Heart right ventricle (tissue), 16 donors: ENCODE measurements at places on chromosomes 12 and 14.

DNA sequence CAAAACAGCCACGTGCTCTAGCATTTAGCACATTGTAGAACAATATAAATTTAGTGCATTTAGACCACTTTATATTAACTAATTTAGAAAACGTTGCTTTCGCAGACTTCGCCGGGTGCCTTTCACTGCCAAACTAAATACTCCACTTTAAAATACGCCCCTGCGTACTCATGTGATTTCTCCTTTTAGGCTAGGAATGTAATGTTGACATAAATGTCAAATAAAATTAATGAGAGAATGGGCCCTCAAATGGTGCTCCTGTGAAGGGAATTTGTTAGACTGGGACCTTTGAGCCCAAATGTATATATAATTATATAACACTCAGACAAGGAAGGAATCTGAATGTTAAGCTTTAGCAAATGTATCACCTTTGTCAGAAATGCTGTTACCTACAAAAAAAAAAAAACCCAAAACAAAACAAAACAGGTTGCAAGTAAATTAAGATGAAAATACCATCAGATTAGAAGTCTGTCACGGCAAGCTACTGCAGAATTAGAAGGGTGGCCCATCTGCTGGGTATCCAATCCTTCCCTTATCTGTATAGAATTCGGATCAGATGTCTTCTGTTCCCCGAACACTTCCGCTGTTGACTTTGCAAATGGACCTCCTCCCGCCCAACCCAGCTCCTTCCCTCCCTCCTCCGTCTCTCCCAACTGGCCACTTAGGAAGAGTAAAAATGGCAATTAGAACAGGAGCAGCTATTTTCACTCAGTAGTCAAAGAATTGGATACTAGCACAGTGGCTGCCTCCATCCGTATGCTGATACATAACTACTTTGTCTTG, 159.3 kb upstream of the FOXN3 start:
- H3K36me3 ChIP-seq: peaks cover 12% of the 10 kb centered on the region
- no peak for DNase-seq

- H3K27me3 ChIP-seq: peaks cover 43% of the 10 kb centered on the region
- H3K4me1 ChIP-seq: peaks cover 23% of the 10 kb centered on the region
- no peak overlapping the region for H3K4me3 ChIP-seq
- DNase-seq: no peak
Measured at GRCh38 chr14:103105580-103106150, 11.1 kb downstream of the EXOC3L4 start.

DNA sequence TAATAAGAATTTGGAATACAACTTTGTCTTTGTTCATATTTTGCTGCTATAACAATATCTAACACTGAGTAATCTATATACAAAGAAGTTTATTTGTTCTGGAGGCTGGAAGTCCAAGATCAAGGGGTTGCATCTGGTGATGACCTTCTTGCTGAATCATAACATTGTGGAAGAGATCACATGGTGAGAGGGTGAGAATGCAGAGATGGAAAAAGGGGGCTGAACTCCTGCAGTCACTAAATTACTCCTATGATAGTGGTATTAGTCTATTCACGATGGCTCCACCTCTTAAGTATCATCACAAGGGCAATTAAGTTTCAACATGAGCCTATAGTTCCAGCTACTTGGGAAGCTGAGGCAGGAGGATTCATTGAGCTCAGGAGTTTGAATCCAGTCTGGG, 4.5 kb upstream of the AKAP6 start:
- no peak overlapping the region for H3K4me3 ChIP-seq
- H3K27ac ChIP-seq: no peak overlapping the region
- H3K27me3 ChIP-seq: no peaks in the 10 kb centered on the region
- H3K4me1 ChIP-seq: no peaks in the 10 kb centered on the region
- no peaks in the 10 kb centered on the region for H3K36me3 ChIP-seq
- no peak for DNase-seq

- DNase-seq: no peak
- no peak overlapping the region for H3K4me3 ChIP-seq
- peaks cover 76% of the 10 kb centered on the region for H3K4me1 ChIP-seq
- H3K27ac ChIP-seq: peak overlapping the region; percentile 46
Measured at GRCh38 chr14:75449696-75450095, 21.9 kb downstream of the JDP2 start.

GRCh38 chr14:33359288-33359881, 420.7 kb downstream of the NPAS3 start:
- no peak overlapping the region for H3K27ac ChIP-seq
- DNase-seq: no peak
- no peaks in the 10 kb centered on the region for H3K36me3 ChIP-seq

GRCh38 chr14:66746316-66747006, 238.5 kb downstream of the GPHN start:
- no peaks in the 10 kb centered on the region for H3K36me3 ChIP-seq
- H3K4me1 ChIP-seq: no peaks in the 10 kb centered on the region
- H3K27me3 ChIP-seq: no peaks in the 10 kb centered on the region
- no peak overlapping the region for H3K27ac ChIP-seq

GRCh38 chr12:110935588-110935987, 15.2 kb upstream of the MYL2 start:
- H3K4me1 ChIP-seq: no peaks in the 10 kb centered on the region
- H3K27me3 ChIP-seq: no peaks in the 10 kb centered on the region
- H3K27ac ChIP-seq: peak overlapping the region; percentile 28

GRCh38 chr12:123389560-123390351, 5.8 kb downstream of the KMT5A start:
- peak overlapping the region; percentile 93 for H3K27ac ChIP-seq
- no peaks in the 10 kb centered on the region for H3K27me3 ChIP-seq
- peaks cover 46% of the 10 kb centered on the region for H3K36me3 ChIP-seq
- H3K4me1 ChIP-seq: peaks cover 44% of the 10 kb centered on the region
- peak; percentile 58 for DNase-seq

DNA sequence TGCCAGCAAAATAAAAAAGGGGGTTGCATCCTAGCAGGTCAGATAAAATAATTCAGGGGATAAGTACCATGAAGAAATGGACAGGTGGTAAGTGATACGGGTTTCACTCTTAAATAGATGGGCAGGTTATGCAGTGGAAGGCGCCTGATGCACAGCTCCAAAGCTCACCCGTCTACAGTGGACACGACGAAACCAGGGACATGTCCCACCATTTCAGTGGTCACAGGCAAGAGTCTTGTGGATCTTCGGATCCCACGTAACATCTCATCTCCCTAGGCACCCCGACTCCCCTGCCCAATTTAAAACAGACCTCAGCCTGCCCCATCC, 60.5 kb downstream of the DDX51 start:
- H3K27me3 ChIP-seq: no peaks in the 10 kb centered on the region
- peak overlapping the region; percentile 91 for H3K4me3 ChIP-seq
- H3K27ac ChIP-seq: peak overlapping the region; percentile 91
- DNase-seq: no peak
- H3K36me3 ChIP-seq: peaks cover 25% of the 10 kb centered on the region

- H3K36me3 ChIP-seq: no peaks in the 10 kb centered on the region
- DNase-seq: no peak
- H3K27me3 ChIP-seq: no peaks in the 10 kb centered on the region
- no peak overlapping the region for H3K4me3 ChIP-seq
Measured at GRCh38 chr12:101597164-101597563, 2.4 kb downstream of the MYBPC1 start.

- H3K4me3 ChIP-seq: peak within 1 kb of the TSS; percentile 96
- H3K27ac ChIP-seq: peak within 1 kb of the TSS; percentile 98
- no peaks in the 10 kb centered on the region for H3K36me3 ChIP-seq
- DNase-seq: peak; percentile 91
- H3K27me3 ChIP-seq: no peaks in the 10 kb centered on the region
Measured at GRCh38 chr14:70907176-70907995, at the start of gene PCNX1. Gene PCNX1, plus strand, starts transcription at chr14:70907459. Its CDS starts 392 bp downstream, at chr14:70907851.

GRCh38 chr12:111193977-111194702, 174.8 kb downstream of the PHETA1 start:
- H3K27me3 ChIP-seq: no peaks in the 10 kb centered on the region
- H3K4me3 ChIP-seq: no peak overlapping the region
- H3K27ac ChIP-seq: no peak overlapping the region
- no peaks in the 10 kb centered on the region for H3K36me3 ChIP-seq
- no peak for DNase-seq

DNA sequence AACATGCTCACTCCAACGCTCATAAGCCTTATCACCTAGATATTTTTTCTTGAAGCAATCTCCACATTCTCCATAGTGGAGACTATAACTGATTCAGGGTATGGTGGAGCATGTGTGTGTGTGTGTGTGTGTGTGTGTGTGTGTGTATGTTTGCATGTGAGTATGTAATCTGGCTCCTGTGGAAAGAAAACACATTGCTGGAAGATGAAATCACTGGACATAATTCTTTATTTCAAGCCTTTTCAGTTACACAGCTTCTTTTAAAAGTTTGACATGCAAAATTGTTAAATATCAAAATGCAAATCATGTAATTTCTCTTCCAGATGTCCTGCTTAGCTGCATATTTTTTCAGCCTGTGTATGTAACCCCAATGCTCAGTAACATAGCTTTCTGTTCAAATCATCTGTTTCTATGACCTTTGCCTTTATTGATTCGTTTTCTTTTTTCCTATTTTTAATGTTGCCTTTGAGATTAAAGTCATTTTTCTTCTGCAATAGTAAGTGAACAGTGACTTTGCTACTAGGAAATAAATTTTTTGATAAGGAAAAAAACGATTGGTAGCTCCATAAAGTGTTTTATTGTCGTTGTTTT, 80.5 kb upstream of the BTG1 start:
- no peak overlapping the region for H3K4me3 ChIP-seq
- H3K36me3 ChIP-seq: no peaks in the 10 kb centered on the region
- no peak overlapping the region for H3K27ac ChIP-seq
- no peaks in the 10 kb centered on the region for H3K27me3 ChIP-seq
- DNase-seq: no peak
- H3K4me1 ChIP-seq: peaks cover 12% of the 10 kb centered on the region

DNA sequence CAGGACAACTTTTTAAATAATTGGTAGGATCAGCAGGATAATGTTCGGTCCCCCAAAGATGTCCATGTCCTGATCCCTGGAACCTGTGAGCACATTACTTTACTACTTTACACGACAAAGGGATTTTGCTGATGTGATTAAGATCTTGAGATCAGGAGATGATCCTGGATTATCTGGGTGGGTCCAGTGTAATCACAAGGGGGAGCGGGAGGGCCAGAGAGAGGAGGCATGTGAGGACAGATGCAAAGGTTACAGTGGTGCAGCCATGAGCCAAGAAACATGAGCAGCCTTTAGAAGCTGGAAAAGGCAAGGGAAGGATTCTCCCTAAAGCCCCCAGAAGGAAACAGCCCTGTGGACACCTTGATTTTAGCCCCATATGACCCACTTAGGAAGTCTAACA, 33.1 kb downstream of the KCNK10 start:
- H3K4me1 ChIP-seq: no peaks in the 10 kb centered on the region
- no peaks in the 10 kb centered on the region for H3K36me3 ChIP-seq
- no peaks in the 10 kb centered on the region for H3K27me3 ChIP-seq
- H3K4me3 ChIP-seq: no peak overlapping the region

DNA sequence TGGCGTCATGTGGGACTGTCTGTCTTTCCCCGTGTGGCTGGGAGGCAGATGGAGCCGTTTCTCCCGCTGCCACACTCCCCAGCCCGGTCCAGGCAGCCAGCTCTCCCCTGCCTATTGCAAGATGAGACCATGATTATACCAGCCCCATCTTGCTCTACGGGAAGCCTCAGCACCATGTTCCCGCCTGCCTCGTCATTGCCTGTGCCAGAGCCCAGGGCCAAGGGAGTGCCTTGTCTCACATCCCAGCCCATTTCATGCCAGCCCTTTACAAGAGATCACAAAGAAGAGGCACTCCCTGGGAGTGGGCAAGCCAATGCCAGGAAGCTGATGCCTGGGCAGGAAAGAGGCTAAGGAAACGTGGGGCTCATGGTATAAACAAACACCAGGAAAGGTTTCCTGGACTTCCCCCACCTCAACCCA, 23.9 kb downstream of the GPR68 start:
- DNase-seq: no peak
- no peak overlapping the region for H3K4me3 ChIP-seq
- H3K36me3 ChIP-seq: peaks cover 80% of the 10 kb centered on the region
- H3K27ac ChIP-seq: no peak overlapping the region
- peaks cover 25% of the 10 kb centered on the region for H3K4me1 ChIP-seq
- H3K27me3 ChIP-seq: no peaks in the 10 kb centered on the region

GRCh38 chr14:87934185-87934584, 58.8 kb downstream of the GALC start:
- H3K4me3 ChIP-seq: no peak overlapping the region
- H3K27me3 ChIP-seq: no peaks in the 10 kb centered on the region
- H3K4me1 ChIP-seq: no peaks in the 10 kb centered on the region
- DNase-seq: no peak
- H3K36me3 ChIP-seq: peaks cover 55% of the 10 kb centered on the region

DNA sequence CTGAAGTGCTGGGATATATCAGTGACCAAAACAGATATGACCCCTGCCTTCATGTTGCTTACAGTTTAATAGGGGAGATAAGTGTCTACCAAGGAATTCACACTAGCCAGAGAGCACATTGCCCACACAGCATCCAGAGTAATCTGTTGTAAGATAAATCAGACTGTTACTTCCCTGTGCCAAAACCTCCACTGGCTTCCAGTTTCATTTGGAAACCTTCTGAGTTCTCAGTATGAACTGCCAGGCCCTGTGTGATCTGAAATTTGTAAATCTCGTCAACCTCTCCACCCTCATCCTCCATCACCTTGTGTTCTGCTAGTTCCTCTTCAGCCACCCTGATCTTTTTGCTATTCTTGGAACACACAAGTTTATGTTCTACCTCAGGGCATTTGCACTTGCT, 154.7 kb downstream of the ETV6 start:
- no peaks in the 10 kb centered on the region for H3K27me3 ChIP-seq
- peaks cover 15% of the 10 kb centered on the region for H3K4me1 ChIP-seq
- no peak for DNase-seq
- H3K4me3 ChIP-seq: no peak overlapping the region
- H3K27ac ChIP-seq: no peak overlapping the region

- no peaks in the 10 kb centered on the region for H3K4me1 ChIP-seq
- no peaks in the 10 kb centered on the region for H3K27me3 ChIP-seq
- no peak overlapping the region for H3K4me3 ChIP-seq
- DNase-seq: no peak
- H3K27ac ChIP-seq: no peak overlapping the region
Measured at GRCh38 chr14:37669242-37669641, 73.8 kb downstream of the TTC6 start.

GRCh38 chr12:130097798-130098255, 64.4 kb upstream of the FZD10 start:
- H3K4me1 ChIP-seq: no peaks in the 10 kb centered on the region
- no peak for DNase-seq
- no peak overlapping the region for H3K27ac ChIP-seq
- no peak overlapping the region for H3K4me3 ChIP-seq
